Erythroblast (primary cell): ENCODE measurements at places on chromosomes 1 and 21.
A peak's percentile ranks its signal among the peaks of the same experiment; 100 is the strongest.

GRCh38 chr1:185144233-185144632, 12.5 kb downstream of the TRMT1L start:
- no peak for DNase-seq

DNA sequence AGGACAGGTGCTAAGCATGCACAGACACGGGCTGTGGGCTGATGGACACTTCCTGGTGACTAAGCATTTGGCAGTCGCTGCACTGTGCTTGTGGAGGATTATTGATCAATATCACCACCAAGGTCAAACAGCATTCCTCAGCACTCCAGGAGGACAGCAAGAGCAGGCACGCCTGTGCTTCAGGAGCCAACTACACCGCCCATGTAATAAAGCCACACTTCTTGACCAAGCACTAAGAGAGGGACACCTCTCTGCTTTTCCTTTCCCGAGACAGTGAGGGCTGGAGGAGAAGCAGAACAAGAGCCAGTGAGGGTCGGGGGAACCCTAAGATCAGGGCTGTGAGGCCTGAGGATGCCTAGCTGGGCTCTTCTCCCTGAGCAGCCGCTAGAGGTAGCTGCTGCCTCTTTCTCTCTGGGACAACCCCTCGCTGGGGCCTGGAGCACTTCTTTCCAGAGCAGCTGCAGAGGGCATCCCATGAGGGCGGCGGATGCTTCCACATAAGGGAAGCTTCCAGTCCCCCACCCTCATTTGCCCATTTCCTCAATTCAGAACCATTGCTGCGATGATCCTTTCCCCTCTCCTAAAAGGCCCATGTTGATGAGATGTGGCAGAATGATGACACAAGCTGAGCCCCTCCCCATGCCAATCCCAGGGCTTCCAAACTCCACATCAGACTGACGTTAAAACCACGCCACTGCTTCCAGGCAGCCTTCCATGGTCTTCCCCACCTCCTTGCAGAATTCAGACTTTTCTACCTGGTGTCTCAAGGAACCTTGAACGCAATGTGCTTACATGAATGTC, 19.1 kb downstream of the RAB7B start:
- DNase-seq, result peak; percentile 41

DNA sequence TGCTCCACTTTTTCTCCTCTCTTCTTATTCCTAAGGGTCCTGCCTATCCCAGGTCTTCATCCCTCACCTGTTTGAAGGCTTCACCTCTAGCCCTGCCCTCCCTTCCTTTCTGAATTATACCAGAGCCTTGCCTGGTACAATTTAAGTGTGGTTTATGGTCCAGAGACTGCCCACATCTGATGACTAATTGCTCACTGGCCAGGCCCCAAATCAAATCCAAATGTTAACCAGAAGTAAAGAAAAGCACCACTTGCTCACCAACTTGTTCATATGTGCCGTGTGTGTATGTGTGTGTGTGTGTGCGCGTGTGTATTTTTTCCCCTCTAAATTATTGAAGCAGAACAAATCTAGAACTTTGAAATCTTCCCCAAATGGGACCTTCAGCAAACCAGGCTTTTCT, 26.4 kb downstream of the MYOM3 start:
- no peak for DNase-seq

DNA sequence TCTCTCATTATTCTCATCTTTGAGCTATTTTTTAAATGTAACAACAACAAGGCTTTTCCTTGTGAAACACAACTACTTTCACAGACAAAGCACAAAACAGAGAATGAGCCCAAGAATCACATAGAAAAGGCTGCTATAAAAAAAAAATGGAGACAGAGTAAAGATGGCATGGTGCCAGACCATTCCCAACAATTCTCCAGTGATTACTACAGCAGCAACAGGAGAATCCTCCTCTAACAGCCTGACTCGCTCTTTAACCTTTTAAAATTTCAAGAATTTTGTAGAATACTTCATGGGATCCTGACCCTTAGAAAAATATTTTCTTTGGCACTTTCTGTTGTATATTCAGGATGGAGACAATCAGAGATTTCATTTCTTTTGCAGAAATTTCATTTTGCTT, 3.8 kb upstream of the BCAS2 start:
- no peak for DNase-seq

GRCh38 chr21:15826908-15827601, 97.3 kb downstream of the USP25 start:
- DNase-seq, result no peak

GRCh38 chr1:218361298-218362065, 16.3 kb downstream of the TGFB2 start:
- no peak for DNase-seq

DNA sequence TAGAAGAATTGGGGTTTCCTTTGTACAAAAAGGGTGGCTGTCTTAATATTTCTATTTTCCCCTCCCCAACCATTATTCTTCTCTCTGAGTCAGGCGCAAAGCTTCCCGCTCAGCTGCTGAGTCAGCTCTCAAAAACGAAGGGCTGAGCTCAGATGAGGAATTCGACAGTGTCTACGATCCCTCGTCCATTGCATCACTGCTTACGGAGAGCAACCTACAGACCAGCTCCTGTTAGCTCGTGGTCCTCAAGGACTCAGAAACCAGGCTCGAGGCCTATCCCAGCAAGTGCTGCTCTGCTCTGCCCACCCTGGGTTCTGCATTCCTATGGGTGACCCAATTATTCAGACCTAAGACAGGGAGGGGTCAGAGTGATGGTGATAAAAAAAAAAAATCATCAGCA, 3.0 kb upstream of the TUFT1 start:
- no peak for DNase-seq

DNA sequence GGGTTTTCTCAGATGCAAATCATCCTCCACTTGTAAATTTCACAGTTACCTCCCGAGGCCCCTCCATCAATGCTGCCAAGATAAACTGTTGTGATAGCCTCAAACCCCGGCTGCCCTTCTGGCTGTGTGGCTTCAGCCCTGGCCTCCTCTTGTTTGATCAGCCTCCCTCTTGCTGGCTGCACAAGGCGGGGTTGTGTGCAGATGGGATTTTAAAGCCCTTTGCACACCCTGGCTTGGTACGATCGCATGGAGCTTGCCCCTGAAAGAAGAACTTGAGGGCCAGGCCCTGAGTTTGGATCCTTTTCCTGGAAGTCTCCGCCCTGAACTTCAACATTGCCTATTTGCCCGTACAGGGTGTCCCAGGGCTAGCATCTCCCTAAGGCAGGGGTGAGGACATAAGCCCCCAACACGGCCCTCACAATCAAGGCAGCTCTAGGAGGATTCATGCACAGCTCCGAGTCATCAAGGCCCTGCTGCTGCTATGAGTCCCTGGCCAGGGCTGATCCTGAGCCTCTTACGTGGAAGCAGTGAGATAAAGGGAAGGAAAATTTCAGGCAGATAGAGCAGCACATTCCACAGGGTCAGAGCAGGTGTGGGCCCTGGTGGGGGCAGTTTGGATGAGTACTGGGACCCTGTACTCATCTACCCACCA, 181.2 kb upstream of the VAMP3 start:
- DNase-seq, result no peak

GRCh38 chr1:156118177-156118868, 3.8 kb downstream of the LMNA start:
- DNase-seq, result peak; percentile 37

- peak; percentile 4 for DNase-seq
Observed at GRCh38 chr1:117815926-117816325, 113.5 kb downstream of the GDAP2 start.

- DNase-seq, result no peak
Observed at GRCh38 chr1:72516264-72516663, 233.9 kb upstream of the NEGR1 start.

- DNase-seq, result no peak
Observed at GRCh38 chr1:96095849-96096612, 625.6 kb upstream of the PTBP2 start.

DNA sequence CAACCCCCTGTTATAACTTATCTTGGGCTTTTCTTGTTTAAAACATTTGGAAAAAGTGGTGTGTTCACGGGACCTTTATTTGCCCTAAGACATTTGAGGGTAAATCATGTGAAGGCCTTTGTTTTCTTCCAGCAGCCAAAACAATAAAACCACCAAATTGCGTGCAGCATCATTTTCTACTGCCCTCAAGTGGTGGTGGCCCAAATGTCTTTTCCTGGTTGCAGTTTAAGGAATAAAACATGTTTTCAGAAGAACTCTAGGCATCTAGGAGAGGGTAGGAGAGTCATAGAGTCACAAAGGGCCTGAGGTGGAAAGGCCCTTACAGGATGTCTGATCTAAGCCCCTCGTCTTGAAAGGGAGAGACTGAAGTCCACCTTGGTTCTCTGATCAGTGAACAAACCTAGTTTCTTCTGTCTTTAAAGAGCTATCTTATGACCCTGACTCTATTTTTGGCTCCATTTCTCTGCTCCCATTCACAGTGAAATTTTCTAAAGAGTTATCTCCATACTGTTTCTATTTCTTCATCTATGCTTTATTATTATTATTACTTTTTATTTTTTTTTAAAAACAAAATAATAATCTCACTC, 16.0 kb upstream of the EPS15 start:
- peak; percentile 74 for DNase-seq

DNA sequence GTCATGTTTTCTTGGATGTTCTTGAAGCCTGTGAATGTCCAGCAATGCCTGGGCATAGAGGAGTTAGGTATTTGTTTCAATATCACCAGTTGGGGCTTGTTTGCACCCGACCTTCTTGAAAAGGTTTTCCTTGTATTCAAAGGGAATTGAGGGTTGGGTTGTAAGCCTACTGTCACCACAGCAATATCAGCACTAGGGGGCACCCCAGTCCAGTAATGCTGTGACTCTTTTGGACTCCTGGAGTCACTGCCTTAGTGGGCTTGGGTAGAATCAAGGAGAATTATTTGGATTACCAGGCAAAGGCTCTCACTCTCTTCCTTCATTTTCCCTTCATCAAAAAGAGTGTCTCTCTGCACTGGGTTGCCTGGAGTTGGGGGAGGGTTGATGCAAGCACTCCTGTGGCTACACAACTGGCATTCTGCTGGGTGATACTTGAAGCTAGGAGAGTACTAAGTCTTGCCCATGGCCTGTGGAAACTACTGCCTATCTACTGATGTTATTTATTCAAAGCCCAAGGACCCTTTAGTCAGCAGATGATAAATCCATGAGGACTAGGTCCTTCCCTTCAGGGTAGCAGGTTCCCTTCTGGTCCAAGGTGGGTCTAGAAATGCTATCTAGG, 34.5 kb downstream of the OR10R2 start:
- DNase-seq, result peak; percentile 66

GRCh38 chr1:3505161-3505560, 50.7 kb downstream of the ARHGEF16 start:
- no peak for DNase-seq

DNA sequence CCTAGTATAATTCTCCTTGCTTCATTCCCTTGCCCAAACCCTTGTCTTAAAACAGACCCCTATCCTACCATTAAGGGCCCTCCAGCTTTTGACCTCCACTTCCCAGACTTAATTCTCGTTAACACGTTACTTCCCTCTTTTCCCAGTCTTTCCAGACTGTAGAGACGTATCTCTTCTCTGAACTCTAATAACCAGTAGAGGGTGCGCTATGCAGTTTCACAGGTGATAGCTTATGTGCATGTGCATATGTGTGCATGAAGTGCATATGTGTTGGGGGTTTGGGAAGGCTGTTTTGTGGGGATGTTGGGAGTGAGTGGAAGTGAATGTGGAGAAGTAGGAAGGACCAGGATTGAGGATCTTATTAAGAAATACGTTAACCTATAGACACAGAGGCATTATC, 78.1 kb upstream of the CCDC190 start:
- DNase-seq, result no peak

GRCh38 chr1:169005776-169006175, 100.7 kb upstream of the ATP1B1 start:
- no peak for DNase-seq

- DNase-seq, result no peak
Observed at GRCh38 chr1:169682071-169682470, 29.3 kb downstream of the SELL start.

DNA sequence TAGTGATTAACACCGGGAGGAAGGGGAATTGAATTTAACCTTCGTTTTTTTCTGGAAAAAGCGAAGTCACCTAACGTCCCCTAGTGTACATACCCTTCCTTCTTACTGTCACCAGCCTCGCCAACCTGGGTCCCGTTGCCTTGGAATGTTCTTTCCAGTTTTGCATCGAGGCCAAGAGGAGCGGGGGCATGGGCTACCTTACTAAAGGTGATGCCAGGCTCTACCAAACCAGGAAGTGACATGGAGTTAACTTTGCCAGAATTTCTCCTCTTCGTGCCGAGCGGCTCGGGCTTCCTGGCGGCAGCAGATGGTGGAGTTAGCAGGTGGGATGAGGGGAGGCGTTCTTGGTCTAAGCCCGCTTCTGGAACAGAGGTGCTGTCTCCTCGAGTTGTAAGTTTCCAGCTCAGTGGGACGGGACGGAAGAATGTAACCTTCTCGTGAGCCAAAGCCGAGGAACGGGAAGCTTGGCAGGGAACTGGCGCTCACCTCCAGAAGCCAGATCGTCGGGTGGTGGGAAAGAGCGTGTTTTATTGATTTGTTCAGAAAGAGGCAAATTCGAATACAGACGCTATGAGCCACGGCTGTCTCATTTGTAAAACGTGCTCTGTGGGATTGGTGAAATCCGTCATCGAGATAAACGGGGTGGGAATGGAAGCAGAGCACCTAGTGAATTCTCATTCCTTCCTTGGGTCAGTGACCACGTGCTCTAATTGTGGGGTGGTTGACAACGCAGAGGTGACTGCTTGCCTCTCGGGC, 486 bp downstream of the NIPAL3 start:
- DNase-seq, result no peak

DNA sequence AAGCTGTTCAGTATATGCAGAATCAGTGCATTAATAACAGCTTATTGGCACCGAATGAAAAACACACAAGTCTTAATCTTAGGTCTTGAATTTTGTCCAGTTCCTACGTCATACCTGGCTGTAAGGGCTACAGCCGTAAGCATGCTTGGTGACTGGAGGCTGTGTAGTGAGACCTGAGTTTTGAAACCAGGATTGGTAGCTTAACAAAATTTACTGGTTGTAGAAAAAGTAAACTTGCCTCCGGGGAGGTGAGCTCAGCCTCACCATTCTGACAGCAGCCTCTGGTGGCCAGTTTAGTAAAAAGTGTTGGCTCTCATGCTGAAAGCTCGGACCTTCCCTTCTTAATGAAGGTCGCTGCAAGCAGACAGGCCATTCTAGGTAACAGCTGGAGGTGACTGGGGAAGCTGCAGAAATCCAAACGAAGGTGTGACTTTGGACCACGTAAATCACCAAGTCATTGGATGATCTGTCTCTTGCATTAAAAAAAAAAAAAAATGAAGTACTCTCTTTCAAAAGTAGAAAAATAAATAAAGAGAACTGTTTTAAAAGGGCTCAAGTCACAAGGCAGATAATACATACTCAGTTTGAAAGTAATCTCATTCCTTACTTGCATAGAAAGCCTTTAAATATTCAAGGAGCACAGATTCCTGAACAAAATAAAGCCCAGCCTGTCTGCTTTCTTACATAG, 48.9 kb downstream of the HLCS start:
- peak; percentile 8 for DNase-seq

- DNase-seq, result peak; percentile 22
Observed at GRCh38 chr1:226201029-226201593, 14.6 kb upstream of the ACBD3 start.
